HL-60 (cell line): ENCODE measurements at places on chromosomes 16 and 17.
A peak's percentile ranks its signal among the peaks of the same experiment; 100 is the strongest.

DNA sequence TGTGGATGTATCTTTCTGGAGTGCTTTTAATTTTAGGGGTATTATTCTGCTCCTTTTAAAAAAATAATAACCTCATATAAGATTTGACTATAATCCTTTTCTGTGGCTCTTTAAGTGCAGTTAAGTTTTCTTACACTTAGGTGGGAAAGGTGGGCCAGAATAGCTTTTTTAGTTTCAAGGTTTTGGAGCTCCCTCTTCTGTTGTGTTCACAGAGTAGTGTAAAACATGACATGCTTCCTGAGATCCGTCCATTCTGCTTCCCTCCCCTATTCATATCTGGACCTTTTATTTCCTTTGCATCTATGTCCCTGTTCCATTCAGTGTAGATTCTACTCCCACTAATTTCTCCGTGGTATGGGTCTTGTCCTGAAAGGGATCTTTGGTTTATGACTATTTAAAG, 12.8 kb downstream of the LRRC36 start:
- DNase-seq: no peak

- DNase-seq: no peak
These were observed 8.0 kb downstream of the CD300LB start for GRCh38 chr17:74523308-74523707.

DNA sequence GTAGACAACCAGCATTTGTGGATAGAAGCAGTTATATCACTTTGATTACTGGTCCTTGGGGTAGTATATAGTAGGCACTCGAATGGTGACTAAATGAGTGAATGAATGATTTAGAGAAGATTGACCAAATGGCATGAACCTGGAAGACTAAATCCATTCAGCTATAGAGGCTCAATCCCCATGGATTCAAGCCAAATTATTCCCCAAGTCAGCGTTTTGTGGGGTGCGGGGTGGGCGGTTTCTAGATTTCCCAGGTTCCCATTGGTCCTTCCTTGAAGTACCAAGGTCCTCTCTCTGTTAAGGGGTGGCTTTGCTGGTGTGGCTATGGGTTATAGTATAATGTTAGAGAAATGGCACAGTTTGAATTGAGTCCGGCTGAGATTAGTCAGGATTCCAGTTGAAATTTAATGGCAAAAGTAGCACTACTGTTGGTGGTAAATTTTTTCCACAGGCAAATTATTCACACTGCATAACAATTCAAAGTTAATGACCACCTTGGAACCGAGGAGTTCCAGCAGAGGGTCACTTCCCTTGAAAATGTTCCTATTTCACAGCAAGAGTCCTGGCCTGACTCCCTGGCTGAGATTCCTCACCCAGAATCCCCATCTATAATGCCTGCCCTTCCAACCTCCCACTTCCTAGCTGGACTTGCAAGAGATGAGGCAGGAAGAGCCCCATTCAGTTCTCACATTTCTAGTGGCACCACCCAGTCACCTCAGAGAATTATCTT, 27.7 kb downstream of the PCTP start:
- no peak for DNase-seq

- DNase-seq: no peak
These were observed 311.3 kb downstream of the GRIN2A start for GRCh38 chr16:9870962-9871361.

GRCh38 chr16:54136276-54136625, 150.3 kb downstream of the IRX3 start:
- no peak for DNase-seq

DNA sequence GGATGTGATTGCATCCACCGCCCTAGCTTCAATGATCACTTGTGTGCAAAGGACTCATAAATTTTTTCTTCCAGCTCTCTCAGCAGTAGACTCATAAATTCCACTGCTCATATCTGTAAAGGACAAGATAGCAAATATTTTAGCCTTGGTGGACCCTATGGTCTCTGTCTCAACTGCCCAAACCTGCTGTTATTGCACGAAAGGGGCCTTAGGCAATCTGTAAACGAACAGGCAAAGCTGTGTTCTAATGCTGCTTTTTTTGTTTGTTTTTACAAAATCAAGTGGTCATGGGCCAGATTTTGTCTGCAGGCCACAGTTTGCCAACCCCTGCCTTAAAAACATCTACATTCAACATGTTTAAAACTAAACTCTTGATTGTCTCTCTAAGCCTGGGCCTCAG, 34.1 kb downstream of the FAM20A start:
- no peak for DNase-seq

DNA sequence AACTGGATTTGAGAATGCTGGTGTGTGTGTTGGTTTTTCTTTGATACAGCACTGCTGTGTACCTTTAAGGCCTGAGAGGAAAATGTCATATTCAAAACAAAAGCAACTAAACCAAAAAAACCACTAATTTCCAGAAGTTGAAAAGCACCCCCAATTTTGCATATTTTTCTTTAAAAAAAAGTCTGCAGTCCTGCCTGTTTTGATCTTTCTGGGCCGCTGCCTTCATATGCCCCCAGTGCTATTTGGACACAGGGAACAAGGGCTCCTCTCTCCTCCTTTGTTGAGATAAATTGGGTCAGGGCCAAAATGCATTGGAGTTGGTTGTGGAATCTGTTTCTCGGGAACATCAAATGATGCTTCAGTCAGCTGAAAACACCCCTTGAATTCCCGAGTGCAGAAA, 26.9 kb downstream of the GPT2 start:
- DNase-seq: no peak

DNA sequence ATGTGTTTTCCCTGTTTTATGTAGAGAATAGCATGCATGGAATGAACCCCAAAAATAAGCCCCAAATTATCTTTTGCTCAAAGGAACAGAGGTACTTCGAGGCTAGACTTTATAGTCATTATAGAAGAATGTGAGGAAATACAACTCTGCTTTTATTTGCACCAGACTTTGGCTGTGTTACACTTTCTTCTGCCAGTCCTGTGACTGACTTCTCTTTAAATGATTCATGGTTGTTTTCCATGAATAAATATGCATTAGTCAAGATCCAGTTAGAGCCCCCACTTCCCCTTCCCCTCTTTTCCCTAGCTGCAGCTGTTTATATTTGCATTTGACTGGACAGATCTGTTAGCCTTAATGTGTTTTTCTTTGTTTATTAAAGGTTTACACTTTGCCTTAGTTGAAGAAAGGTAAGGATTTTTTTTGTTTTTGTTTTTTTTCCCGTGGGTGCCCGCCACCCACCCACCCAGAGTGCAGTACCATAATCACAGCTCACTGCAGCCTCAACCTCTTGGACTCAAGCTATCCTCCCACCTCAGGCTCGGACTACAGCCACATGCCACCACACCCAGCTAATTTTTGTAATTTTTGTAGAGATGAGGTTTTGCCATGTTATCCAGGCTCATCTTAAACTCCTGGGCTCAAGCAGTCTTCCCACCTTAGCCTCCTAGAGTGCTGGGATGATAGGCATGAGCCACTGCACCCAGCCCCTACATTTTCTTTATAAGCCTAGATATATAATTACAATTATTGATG, 152.6 kb downstream of the CYB561 start:
- DNase-seq: no peak

GRCh38 chr16:84643180-84643583, 5.1 kb upstream of the KLHL36 start:
- DNase-seq: peak; percentile 82

DNA sequence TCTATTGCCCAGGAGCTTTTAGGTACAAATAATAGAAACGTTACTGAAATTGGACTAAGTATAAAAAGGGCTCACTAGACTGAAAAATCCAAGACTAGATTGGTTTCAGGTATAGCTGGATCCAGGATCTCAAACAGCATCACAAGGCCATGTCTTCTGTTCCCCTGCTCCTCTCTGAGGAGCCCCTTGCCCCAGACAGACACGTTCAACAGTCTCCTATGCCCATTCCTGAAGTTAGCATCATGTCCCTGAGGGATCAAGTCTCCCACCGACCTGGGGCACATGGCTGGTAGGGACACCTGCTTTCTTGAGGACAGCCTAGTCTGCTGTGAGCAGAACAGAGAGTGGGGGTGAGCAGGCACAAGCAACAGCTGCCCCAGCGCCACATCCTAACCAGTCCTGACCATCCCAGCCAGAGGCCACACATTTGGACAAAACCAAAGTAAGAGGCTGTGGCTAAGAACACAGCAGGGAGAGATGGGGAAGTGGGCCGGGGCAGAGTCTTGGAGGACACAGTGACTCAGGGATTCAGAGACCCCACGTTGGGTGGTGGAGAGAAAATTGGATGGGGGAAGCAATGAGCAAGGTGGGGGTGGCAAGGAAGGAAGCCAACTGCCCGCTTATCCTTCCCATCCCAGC, 10.5 kb upstream of the MMP2 start:
- DNase-seq: no peak

DNA sequence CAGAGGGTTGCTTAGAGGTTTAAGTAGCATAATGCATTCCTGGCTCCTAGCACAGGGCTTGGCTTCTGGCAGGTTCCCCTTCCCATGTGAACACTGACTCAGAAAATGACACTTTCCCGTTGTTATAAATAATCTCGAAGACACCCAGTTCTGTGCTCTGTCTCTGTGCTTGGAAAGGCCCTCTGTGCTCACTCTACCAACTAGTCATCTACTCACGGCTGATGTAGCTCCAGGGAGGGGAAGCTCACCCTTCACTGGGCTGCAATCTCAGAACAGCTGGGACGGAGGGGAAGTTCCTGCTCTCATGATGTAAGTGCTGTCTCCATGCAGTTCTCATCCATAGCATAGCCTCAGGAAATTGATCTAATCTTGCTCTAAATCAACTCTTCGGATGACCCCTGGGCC, 230.5 kb upstream of the ASIC2 start:
- no peak for DNase-seq

GRCh38 chr17:61584866-61585265, 6.2 kb downstream of the NACA2 start:
- DNase-seq: no peak

DNA sequence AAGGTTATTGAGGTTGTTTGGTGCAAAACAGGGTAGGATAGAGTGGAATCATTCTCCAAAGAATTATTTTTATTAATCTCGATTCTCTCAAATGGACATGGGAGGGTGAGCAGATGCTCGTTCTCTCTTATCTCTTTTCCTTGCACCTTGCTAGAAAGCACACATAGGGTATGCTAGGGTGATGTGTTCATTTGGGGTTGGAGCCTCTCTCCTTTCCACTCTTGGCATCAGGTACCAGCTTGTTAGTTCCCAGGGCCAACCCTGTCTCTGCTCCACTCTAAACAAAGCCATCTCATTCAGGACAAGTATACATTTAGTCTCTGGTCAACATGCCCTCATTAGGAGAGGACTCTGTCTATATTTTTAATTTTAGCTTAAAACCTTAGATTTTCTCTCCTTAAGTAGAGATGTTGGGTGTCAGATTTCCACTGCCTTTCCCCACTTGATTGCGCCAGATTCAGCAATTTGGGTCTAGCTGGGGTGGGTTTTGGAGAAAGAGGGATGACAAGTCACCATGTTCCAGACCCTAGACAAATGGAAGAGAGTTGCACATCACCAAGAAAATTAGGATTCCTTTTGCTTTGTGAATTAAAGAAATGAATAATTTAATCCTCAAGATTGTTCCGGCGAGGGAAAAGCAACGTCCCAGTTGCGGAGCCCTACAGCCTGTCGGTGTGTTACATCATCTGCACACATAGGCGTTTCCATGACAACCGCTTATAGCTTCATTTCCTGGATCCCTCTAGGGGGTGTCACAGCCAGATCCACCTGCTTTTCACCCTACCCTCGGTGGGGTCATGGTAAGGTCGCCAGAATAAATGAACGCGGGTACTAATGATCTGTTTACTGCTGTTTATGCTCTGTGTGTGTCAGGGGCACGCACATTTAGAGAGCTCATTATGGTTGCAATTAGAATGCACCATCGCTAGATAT, 41.6 kb downstream of the SNX11 start:
- DNase-seq: no peak

DNA sequence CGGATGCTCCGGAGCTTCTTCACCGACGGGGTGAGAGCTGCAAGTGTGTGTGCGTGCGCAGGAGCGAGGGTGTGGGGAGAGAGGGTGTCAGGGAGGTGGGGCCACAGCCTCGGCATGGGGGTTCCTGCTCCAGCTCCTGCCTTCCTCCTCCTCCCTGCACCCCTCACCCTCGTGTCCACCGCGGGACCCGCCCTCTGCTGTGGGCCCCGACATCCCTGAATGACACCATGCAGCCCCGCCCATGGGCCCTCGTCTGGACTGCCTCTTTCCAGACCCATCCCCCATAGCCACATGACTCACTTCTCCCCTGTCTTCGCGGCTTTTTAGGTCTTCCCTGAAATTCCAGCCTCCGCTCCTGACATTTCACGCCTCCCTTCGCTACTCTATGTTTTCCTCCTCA, 41.6 kb downstream of the ARHGAP23 start:
- no peak for DNase-seq

GRCh38 chr17:27526604-27527002, 70.4 kb downstream of the KSR1 start:
- DNase-seq: peak; percentile 59

DNA sequence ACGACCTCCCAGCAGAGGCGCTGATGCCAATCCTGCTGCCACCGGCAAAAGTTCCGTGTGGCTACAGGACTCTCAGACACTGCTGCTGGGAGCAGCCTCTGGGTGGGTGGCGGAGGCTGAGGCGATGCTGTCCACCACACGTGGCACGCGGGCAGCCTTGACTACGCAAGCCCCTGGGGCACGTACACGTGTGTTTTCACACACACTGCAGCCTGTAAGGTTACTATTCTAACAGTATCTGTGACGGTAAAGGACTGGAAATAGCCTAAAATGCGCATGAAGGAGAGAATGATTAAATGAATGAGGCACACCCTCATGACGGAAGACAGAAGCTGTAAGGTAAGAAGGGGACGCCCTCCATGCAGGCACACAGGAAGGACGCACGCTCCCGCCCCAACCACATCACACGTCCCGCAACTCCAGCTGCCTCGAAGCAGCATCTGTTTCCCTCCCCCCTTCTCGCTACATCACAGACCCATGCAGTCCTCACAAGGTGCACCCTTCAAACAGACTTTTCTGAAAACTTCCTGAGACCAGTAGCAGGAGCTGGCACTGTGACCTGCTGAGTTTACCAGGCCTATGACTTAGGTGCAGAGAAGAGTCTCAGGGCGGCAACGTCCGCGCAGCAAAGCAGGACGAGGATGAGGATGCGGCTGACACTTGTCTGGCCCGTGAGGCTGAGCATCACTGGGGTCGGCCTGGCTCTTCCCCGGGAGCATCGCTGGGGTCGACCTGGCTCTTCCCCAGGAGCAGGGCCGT, 28.7 kb upstream of the FASN start:
- DNase-seq: no peak

- no peak for DNase-seq
These were observed 171.0 kb downstream of the MAF start for GRCh38 chr16:79429381-79430190.

- DNase-seq: no peak
These were observed 12.0 kb downstream of the GALK1 start for GRCh38 chr17:75752802-75753513.
